Right lung (tissue), 10 donors: ENCODE measurements at places on chromosomes 4 and X. TPM values are rescaled to one million over a fixed set of nuclear protein-coding genes. Genes with fewer than 3 reads are reported as not detected.

The GAGE13 gene
- not detected for polyA plus RNA-seq

The NOCT gene
- 2.8 TPM for polyA plus RNA-seq

The HMGN5 gene
- polyA plus RNA-seq: 26.8 TPM

The CLDN34 gene
- polyA plus RNA-seq: not detected

The SLC26A1 gene
- 5.2 TPM for polyA plus RNA-seq

The FHIP1A gene
- 6.9 TPM for polyA plus RNA-seq

The SAGE1 gene
- polyA plus RNA-seq: not detected

The STK32B gene
- 3.0 TPM for polyA plus RNA-seq

The CYLC1 gene
- not detected for polyA plus RNA-seq

The KLHL13 gene
- 3.6 TPM for polyA plus RNA-seq

The GYG2 gene
- polyA plus RNA-seq: 12.7 TPM

The CDKL2 gene
- polyA plus RNA-seq: 5.9 TPM

The MAD2L1 gene
- 59.9 TPM for polyA plus RNA-seq

The G6PD gene
- polyA plus RNA-seq: 30.3 TPM

The MAMLD1 gene
- 17.3 TPM for polyA plus RNA-seq

The SEC24B gene
- 28.0 TPM for polyA plus RNA-seq

The ZRSR2 gene
- polyA plus RNA-seq: 24.5 TPM

The SSX4B gene
- not detected for polyA plus RNA-seq

The CSAG1 gene
- polyA plus RNA-seq: not detected

The TENM3 gene
- 1.9 TPM for polyA plus RNA-seq
